ENCODE measurements at places on chromosomes 3 and 15.

GRCh38 chr3:112345681-112346080, 12.7 kb downstream of the CD200 start:
- DNase-seq: no peak

GRCh38 chr3:160171813-160172212, 53.4 kb upstream of the C3orf80 start:
- DNase-seq: no peak

DNA sequence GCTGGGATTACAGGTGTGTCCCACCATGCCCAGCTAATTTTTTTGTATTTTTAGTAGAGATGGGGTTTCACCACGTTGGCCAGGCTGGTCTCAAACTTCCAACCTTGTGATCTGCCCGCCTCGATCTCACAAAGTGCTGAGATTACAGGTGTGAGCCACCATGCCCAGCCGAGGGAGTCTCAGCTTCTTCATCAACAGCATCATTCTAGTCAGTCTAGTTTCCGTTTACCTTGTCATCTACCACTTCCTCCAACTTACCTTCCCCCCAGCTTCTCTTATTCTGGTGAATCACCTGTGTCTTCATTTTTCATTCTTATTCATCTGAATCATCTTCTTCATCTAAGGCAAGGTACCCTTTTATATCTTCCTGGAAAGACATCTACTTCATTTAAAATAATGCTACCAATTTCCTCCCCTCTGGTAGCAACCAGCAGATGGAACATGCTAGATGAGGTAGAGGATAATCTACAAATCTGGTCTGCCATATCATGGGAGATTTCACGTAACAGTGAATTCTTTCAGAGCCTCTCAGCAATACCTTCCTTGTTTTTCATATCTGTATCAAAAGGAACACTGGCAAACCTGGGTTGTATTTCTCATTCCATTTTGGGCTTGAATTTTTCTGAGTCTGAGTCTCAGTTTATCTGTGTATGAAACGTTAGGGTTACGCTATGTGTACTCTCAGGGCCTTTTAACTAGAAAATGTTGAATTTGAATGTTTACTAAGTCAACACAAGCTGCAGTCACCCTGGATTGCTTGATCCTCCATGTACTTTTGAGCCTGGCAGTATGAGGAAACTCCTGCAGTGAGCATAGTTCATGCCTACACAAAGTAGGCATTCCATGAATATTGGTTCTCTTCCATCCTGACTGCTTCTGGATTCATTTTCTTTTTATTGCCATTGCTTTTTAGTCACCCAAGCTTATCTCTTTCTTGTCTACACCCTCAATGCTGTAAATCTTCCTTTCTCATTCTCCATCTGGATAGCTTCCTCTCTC, 16.8 kb downstream of the LPP start:
- no peak for DNase-seq

- DNase-seq: no peak
Measured at GRCh38 chr3:16993227-16993626, 108.5 kb downstream of the PLCL2 start.

DNA sequence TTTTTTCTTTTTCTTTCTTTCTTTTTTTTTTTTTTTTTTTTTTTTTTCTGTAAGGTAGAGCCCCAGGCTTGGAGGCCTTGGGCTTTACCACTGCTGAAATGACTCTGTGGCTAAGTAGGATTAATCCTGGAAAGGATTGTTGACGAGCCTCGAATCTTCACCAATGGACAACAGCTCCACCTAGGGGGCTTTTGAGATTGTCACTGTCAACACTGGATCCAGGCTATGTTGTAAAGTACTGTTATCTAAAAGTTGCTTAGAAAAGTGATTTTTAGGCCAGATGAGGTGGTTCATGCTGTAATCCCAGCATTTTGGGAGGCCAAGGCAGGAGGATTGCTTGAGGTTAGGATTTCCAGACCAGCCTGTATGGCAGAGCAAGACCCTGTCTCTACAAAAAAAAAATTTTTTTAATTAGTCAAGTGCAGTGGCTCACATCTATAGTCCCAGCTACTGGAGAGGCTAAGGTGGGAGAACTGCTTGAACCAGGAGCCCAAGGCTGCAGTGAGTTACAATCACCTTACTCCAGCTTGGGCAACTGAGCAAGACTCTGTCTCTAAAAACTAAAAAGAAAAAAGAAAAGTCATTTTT, 41.6 kb downstream of the KLHL18 start:
- DNase-seq: no peak

GRCh38 chr3:101646726-101647125, 30.2 kb downstream of the ZBTB11 start:
- DNase-seq: no peak
